ENCODE measurements at places on chromosomes 5 and 9.

DNA sequence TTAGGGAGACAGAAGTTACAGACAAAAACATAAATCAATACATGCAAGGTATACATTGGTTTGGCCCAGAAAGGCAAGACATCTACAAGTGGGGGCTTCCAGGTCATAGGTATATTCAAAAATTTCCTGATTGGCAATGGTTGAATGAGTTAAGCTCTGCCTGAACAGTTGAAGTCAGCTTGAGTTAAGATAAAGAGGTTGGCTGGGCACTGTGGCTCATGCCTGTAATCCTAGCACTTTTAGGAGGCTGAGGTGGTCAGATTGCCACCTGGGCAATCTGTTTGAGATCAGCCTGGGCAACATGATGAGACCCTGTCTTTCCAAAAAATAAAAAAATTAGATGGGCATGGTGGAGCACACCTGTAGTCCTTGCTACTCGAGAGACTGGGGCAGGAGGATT lies 16.3 kb downstream of the TMC1 start:
- DNase-seq, result no peak

DNA sequence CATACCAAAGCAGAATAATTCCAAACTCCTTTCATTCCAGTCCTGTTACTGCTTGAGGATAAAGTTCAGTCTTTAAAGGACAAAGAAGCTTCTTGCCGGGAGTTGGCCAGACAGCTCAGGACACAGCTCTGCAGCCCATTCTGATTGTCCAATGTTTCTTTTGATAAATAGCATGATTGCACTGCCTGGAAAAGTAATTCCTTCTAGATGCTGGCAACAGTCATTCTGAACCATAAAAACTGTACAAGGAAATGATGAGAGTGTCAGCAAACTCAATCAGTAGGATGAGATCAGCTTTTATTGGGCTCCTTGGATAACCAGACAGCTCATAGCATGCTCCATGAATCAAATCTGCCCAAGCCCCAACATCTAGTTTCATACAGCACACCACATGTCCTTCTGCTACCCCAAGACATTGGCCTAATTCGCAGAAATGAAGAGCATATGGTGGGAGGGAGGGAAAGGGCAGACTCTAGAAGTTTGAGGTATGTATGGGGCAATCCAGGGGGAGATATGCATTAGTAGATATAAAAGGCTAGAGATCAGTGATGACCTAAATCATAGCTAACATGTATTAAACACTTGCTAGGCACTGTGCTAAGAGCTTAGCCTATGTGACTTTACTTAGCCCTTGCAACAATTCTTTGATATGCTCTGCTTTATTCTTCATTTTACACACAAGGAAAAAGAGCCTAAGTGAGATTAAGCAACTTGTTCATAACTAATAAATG lies 219.9 kb upstream of the NREP start:
- peak; percentile 57 for DNase-seq

DNA sequence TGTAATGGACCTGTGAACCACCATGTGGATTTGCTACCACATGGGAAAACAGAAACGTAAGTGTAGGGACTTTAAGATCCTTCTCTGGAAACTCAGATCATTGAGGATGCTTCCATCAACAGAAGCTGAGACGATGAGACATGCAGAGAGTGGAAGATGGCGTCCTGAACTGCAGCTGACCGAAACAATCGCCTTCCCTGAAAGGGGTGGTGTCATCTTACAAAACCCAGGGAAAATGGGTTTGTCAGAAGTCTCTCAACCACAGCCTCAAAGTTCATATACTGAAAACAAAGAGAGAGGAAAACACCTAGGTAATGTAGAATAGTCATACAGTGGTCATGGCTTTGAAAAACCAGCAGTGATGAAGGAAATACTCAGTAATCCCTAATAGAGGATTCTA lies 6.6 kb upstream of the PTPN3 start:
- DNase-seq, result no peak

GRCh38 chr9:125861405-125862058 lies 114.4 kb downstream of the PBX3 start:
- DNase-seq, result peak; percentile 17

DNA sequence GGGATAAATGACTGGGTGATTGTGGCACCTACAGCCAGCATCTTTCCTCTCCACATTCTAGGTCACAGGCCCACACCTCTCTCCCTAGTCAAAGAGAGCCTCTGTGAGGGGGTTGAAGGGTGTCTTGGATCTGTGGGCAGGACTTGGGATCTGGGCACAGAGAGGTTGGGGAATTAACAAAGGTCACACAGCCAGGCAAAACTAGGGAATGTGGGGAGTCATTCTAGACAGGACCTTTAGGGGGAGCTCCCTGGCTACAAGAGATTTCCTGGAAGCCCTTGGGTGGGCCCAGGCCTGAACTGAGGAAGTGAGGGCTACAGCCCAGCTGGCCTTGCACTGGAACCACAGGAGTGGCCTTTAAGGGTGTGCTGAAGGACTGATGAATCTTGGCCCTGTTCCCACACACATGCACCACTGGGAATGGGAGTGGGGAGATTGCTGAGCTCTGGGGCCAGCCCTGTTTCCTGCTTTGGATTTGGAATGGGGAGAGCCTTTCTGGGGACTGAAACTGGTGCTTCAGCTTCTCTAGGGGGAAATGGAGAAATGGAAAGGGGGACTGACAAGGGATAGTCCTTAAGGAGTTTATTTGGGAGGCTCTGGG lies 12.4 kb upstream of the CXXC5 start:
- peak; percentile 95 for DNase-seq

DNA sequence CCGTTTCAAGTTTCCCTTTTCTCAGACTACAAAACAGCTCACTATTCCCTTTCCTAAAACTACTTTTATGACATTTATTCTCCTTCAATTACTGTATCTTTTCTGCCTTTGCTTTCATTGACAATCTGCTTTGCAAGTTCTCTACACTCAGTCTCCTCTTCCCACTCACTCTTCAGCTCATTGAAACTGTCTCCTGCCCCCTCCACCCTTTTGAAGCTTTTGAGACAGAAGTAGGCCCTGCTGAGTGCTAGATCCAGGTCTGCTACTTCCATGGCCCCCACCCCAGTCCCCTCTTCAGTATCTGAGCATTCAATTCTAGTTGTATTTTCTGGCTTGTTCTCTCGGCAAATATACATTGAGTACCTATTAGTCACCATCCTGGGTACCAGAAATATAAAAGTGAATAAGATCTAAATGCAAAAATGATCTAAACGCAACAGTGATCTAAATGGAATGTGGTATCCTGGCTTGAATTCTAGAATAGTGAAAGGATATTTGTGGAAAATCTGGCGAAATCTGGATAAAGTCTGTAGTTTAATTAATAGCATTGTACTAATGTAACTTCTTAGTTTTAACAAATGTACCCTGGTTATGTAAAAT lies 58.4 kb downstream of the OR2K2 start:
- DNase-seq, result peak; percentile 14

DNA sequence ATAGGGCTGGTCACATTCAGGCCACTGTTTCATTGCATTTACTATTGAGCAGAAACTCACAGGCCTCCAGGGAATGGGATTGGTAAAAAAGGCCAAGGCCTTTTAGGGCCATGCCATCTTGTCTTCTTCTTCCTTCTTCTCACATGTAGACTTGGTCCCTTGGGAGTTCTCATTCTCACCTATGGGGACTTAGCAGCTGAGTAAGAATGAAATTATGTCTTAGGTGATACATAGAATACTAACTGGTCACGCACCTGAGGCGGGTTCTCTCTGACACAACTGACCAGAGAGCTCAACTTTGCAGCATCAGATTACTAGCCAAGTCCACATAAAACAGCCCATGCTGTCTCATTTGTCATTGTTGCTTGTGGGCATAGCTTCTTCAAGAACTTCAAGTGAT lies 641.8 kb downstream of the EFNA5 start:
- no peak for DNase-seq

- no peak for DNase-seq
These were observed 50.0 kb upstream of the KLF4 start for GRCh38 chr9:107539427-107540163.

DNA sequence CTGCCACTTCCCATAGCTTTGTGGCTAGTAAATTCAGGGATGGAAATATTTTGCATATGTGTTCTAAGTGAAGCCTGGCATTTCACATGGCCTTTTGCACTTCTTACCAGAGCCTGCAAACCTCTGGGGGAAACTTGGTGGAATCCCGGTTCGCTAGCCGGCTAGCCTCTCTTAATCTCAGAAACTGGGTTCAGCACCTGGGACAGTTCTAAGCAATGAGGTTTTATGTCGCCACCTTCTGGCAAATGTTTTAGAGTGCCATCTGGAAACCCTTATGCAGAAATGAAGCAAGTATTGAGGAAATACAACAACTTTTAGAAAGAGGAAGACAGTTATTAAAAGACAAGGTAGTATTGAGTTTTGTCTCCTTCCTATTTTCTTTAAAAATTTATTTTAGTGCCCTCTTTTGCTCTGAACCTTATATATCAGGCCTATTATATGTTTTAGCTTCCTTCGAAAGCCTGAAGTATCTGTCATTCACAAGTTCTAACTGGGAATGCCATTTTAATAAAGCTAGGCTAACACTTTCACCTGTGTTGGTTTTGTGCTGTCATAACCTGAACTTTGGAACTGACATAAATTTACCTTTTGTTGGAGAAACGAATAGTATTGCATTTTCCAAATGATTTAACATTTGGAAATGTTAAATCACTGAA lies 963 bp upstream of the HTR1A start:
- DNase-seq, result peak; percentile 71

- DNase-seq, result no peak
These were observed 308.8 kb upstream of the TRPC7 start for GRCh38 chr5:136674178-136674577.
